CD4-positive, alpha-beta T cell (primary cell): ENCODE measurements at places on chromosomes 12 and 14.

- no peak for DNase-seq
Observed at GRCh38 chr12:1562813-1563407, 31.5 kb downstream of the FBXL14 start.

GRCh38 chr14:92863286-92864080, 59.5 kb upstream of the CHGA start:
- DNase-seq = no peak

DNA sequence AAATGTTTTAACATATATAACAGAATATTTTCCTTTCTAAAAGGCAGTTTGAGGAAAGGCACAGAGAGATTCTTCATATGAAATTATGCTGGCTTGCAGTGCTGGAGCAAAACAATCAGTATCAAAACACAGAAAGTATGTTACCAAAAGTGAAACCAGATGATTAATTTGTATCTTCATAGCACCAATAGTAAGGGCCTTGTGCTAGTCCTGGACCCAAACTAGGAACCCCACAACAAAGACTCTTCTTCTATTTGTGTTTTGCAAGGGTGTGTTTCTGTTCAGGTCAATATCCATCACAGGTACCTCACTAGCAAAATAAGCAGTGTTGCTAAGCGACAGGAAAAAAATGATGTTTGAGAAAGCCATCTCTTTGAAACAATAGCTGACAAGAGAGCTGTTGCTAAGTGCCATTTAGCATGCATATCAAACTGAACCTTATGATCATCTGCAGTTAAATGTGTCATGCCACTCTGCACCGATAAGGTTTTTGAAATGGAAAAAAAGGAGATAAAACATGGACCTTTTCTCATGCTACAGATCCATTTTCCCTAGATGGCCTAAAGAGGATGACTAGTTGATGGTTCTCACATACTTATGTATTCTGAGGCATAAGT, 196.2 kb upstream of the ALG10 start:
- no peak for DNase-seq

DNA sequence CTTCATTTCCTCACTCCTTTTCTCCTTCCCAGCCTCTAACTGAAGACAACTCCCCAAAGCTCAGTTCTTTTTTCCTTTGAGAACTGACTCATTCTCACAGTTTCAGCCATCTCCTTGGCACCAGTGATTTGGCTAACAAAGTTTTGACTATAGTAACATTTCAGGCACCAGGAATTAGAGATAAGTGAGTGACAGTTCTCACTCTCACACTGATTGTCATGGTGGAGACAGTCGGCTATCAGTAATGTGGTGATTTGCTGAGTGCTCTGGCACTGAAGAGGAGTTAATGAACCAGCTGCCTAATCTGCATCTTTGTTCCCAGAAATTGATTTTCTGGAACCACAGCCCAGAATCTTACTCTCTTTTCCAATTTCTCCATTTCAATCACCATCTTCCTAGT, 29.5 kb downstream of the HELB start:
- no peak for DNase-seq

DNA sequence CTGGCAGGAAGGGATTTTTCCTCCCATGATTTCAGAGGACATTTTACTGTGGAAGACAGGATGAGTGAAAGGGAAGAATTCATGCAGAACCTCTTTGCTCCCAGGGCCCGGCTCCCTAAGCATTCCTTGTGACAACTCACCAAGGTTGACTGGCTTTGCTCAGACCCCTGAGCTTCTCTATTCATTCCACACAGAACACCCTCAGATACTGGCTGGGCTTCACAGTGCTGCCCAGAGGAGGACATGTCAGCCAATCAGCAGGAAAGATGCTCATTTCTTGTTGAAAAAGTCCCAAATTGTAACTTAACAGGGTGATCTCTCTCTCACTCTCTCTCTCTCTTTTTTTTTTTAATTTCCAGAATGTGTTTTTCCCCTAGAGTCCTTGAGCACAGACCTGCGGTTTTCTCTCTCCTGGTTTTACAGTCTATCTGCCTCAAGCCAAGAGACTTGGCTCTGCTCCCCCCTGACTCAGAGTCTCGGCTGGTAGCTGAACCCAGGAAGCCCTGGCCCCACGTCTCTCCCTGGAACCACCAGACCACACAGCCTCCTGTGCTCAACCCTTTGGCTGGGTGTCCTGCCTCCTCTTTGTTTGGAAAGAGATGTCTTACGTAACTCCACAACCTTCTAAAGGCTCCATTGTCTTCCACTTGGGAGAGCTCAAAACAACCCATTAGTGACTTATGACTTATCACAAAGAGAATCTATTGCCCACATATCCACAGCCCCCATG, 43.9 kb downstream of the SSPN start:
- no peak for DNase-seq

- DNase-seq = no peak
Observed at GRCh38 chr12:91556909-91557308, 374.3 kb upstream of the DCN start.

- DNase-seq = no peak
Observed at GRCh38 chr12:22101749-22102243, 55.8 kb downstream of the CMAS start.

DNA sequence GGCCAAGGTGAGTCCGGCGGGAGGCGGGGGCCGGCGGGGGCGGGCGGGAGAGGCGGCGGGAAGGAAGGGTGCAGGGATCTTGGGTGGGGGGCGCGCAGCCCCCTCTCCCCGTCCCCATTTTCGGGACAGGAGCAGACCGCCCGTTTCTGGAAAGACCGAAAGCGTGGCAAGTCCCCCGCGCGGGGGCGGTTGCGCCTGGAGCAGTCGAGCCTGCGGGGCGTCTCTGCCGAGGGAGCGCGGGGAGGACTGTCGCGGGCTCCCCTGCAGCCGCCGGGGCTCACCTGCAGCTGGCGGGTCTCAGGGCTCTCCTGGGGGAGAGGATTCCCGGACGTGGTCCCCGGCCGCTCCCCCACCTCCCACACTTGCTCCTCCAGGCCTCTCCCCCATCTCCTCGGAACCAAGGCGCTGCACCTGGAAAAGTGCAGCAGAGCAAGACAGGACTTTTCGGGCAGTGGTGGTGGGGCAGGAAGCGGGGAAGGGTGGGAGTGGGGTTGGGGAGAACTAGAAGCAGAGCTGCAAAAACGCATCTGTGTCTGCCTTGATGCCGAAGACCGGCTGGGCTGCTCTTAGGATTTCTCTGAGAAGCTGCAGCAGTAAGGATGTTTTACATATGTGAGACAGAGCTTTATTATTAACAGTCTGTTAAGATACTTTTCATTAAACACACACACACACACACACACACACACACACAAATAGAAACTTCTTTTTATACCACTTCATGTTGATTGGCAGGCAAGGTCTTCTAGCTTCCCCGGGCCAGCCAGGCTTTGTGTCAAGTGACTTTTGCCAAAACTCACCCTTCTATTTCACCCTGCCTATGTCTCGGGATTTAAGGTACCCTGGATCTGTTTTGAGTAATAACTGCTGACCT, 677 bp downstream of the C12orf75 start:
- DNase-seq = peak; percentile 32

- peak; percentile 47 for DNase-seq
Observed at GRCh38 chr14:24307575-24308341, at the start of gene CIDEB. CIDEB (minus strand) TSS chr14:24307977; CDS start chr14:24307858, 119 bp downstream.

GRCh38 chr12:42104784-42105183, 39.9 kb downstream of the GXYLT1 start:
- no peak for DNase-seq

DNA sequence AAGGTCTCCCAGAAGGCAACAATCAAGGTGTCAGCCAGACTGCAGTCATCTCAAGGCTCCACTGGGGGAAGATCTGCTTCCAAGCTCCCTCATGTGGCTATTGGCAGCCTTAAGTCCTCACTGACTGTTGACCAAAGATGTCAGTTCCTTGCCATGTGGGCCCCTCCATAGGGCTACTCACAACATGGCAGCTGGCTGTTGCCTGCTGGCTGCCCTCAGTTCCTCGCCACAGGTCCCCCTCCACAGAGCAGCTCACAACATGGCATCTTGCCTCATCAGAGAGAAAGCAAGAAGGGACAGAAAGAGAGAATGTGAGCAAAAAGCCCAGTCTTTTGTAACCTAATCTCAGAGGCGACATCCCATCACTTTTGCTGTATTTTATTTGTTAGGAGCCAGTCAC, 34.4 kb upstream of the EGLN3 start:
- no peak for DNase-seq

- DNase-seq = no peak
Observed at GRCh38 chr14:38138473-38139138, 69.1 kb upstream of the SSTR1 start.

GRCh38 chr12:57993030-57993429, 51.7 kb downstream of the ATP23 start:
- DNase-seq = no peak

- DNase-seq = no peak
Observed at GRCh38 chr12:88327276-88327675, 185.2 kb downstream of the TMTC3 start.

- no peak for DNase-seq
Observed at GRCh38 chr12:73445658-73446324, 1091.8 kb upstream of the ATXN7L3B start.

- DNase-seq = no peak
Observed at GRCh38 chr14:103540821-103541708, 12.1 kb downstream of the TRMT61A start.

- DNase-seq = no peak
Observed at GRCh38 chr12:52494518-52494917, 1.5 kb upstream of the KRT6A start.

GRCh38 chr14:23089498-23090253, 5.3 kb downstream of the ACIN1 start:
- DNase-seq = no peak

- DNase-seq = no peak
Observed at GRCh38 chr14:98903371-98903770, 368.6 kb downstream of the BCL11B start.

- no peak for DNase-seq
Observed at GRCh38 chr14:67926821-67927220, 107.2 kb downstream of the RAD51B start.

DNA sequence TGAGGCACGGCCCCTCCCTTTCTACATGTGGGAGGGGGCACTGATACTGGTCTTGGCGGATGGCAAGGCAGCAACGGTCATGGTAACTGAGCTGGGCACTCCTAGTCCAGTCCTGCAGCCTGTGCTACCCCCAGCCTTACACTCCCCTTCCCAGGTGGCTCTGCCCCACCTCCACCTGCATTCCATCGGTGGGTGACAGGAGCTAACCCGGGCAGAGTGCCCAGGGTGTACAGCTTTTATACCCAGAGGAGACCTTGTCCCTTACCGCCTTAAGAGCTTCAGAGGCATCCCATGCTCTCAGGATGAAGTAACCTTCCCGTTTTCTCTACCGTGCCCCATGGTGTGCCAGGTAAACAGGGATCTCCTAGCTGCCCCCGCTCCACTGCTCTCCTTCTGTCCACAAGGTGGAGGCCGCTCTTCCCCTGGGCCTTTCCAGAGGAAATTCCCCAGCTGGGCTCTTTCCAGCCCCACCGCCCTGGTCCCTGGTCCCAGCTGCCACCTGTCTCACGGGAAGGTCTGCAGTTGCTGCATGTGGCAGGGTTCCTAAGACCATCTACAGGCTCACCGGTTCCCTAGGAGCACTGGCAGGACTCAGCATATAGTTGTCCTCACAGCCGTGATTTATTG, 20.5 kb downstream of the BRI3BP start:
- no peak for DNase-seq

DNA sequence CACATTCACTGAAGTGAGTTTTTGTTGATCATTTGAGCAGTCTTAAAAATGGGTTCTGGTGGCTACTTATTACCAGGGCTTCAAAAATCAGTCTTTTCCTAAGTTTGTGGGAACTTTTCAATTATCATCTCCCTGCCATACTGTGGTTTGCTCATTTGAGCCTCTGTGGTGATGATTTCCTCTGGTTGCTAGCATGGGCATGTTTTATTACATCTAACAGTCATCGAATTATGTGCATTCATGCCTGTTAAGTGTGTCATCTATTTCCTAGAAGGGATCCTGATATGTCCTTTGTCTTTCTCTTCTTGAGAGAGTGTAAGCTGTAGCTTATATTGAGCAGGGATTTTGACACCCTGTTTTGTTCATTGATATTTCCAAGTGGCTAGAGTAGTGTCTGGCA, 116.8 kb downstream of the WIF1 start:
- no peak for DNase-seq

DNA sequence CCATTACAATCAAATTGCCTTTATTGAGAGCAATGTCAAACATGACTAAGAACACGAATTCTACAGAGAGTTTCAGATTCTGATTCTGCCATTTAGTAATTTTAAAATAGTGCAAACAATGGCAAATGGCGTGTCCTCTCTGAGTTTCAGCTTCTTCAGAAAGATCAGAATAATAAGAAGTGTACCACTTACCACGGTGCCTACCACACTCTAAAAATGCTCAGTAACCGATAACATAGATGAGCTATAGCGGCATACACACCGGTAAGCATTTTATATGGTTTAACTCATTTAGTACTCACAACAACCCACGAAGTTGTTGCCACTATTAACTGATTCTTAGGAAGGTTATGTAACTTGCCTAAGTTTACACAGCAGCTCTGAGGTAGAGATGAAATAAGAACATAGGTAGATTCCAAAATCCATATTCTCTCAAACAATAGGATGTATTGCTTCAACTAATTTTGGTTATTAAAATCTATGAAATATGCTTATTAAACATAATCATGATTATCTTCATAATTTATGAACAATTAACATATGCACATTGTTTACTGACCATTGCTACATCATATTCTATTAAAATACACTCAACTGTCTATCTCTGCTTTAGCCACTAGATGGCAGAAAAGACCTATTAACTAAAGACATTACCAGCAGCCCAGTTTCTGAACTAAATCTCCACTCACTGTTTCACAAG, 38.3 kb downstream of the SLC6A15 start:
- DNase-seq = no peak

GRCh38 chr12:88763536-88764100, 183.3 kb upstream of the KITLG start:
- DNase-seq = no peak

DNA sequence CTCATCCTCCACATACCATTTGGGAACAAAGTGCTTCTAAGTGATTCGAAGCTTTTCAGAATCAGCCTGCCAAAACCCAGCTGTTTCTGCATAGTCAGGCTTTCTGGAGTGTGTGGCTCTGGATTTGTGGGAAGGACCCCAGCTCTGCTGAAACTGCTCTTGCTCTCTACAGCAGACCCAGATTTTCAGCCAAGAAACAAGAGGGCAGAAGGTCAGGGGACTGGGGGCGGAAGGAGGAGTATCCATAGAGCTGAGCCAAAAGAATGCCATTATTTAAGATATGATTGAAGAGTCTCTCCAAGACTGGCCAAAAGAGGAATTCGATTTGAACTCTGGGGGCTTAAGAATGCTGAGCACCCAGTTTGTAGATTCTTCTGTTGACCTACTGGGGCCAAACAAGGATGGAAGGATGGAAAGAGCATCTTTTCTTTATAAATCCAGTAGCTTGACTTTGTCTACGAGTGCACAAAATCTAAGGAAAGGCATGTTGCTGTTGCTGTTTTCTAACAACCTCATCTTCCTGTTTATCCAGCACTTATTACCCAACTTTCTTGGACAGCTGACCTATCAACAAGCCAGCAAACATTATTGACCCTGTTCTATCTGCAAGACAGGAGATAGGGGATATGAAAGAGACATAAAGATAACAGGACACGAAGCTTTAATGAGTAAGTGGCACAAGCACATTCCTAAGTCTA, 29.2 kb downstream of the FBLN5 start:
- DNase-seq = no peak
